ENCODE measurements at places on chromosomes 1 and 21.

DNA sequence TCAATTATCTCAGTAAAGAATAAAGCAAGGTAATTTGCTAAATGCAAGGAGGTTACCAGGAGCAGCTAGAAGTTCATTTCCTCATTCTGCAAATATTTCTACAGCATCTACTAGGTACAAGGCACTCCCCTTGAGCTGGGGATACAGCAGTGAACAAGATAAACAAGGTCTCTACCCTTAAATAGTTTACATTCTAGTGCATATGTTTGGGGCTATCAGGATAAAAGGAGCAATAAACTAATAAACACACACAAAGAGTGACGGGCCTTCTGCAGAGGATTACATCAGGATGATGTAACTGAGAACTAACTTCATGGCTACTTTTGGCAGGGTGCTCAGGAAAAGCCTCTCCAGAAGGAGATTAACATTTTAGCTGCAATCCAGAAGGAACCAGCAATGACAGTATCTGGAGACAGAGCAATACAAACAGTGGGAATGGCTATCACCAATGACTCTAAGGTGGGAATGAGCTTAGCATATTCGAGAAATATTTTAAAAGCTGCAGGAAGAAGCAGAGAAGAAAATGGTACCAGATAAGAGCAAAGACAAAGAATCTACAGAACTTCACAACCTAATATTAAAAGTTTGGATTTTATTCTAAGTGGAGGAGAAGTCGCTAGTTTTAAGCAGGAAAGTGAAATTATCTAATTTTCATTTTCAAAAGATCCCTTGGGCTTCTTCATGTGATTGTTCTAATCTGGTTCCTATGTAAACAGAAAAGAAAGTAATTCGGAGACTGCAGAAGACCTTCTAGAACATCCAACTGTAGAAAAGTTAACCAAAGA lies 25.8 kb downstream of the TP53BP2 start:
- DNase-seq: no peak

GRCh38 chr1:31760471-31761470 lies 3.4 kb downstream of the ADGRB2 start:
- DNase-seq: peak; percentile 85

- peak; percentile 76 for DNase-seq
These were observed 29.8 kb downstream of the SHISAL2A start for GRCh38 chr1:52662645-52663313.

- no peak for DNase-seq
These were observed 257.1 kb upstream of the GREM2 start for GRCh38 chr1:240869071-240869470.

GRCh38 chr1:151508833-151509232 lies 2.4 kb upstream of the CGN start:
- no peak for DNase-seq

- no peak for DNase-seq
These were observed 27.1 kb upstream of the KCTD3 start for GRCh38 chr1:215539803-215540570.

- no peak for DNase-seq
These were observed 19.0 kb downstream of the RASSF5 start for GRCh38 chr1:206526064-206526911.

DNA sequence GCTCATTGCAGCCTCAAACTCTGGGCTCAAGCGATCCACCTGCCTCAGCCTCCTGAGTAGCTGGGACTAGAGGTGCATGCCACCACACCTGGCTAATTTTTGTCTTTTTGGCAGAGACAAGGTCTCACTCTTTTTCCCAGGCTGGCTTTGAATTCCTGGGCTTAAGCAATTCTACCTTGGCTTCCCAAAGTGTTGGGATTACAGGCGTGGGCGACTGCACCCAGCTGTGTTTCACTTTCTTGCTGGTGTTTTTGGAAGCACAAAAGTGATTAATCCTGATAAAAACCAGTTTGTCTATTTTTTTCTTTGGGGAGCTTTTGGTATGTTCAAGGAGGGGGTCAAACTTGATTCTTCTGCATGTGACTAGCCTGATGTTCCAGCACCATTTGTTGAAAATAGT lies 19.3 kb downstream of the RNF11 start:
- no peak for DNase-seq

Measured in iPS-NIHi11 (cell line).